ENCODE measurements at places on chromosomes 16 and 17.

DNA sequence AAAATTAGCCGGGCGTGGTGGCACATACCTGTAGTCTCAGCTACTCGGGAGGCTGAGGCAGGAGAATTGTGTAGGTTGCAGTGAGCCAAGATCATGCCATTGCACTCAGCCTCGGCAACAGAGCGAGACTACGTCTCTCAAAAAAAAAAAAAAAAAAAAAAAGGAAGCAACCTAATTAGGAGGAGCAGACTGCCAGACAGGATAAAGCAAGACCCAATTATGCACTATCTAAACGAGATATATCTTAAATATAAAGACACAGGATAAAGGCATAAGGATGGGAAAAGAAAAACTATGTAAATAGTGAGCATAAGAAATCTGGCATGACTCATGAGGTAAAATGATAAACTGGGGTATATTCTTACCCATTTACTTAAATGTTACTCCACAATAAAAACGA lies 4.9 kb downstream of the TXNDC11 start:
- DNase-seq = no peak

- DNase-seq = peak; percentile 82
These were observed 2.1 kb upstream of the EPOP start for GRCh38 chr17:38676706-38677504.

GRCh38 chr17:61331178-61331577 lies 68.5 kb upstream of the TBX2 start:
- DNase-seq = no peak

GRCh38 chr17:43003542-43004172 lies 2.9 kb upstream of the IFI35 start:
- no peak for DNase-seq

GRCh38 chr16:51500306-51500705 lies 349.2 kb upstream of the SALL1 start:
- DNase-seq = no peak

- no peak for DNase-seq
These were observed 101.0 kb downstream of the METRNL start for GRCh38 chr17:83180264-83180995.

GRCh38 chr17:66923886-66924285 lies 40.6 kb upstream of the CACNG4 start:
- no peak for DNase-seq

DNA sequence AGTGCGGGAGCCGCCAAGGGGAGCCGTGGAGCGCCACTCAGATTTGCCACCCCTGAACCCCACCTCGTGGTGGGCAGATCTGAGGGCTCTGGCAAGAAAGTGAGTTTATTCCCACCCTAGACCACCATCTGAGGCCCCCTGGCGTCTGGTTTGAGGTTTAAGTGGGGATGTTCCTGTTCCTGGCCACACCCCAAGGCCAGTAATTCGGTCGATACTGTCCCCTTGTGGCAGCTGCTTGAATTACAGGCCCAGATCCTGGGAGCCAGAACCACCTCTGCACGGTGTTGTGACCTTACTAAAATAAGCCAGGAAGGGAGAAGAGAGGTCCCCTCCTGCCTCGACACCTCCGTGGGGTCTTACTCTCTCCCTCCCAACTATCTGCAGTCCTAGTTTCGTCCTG lies 3.3 kb upstream of the LAT start:
- peak; percentile 31 for DNase-seq

GRCh38 chr16:84712801-84713775 lies 13.3 kb downstream of the USP10 start:
- no peak for DNase-seq

DNA sequence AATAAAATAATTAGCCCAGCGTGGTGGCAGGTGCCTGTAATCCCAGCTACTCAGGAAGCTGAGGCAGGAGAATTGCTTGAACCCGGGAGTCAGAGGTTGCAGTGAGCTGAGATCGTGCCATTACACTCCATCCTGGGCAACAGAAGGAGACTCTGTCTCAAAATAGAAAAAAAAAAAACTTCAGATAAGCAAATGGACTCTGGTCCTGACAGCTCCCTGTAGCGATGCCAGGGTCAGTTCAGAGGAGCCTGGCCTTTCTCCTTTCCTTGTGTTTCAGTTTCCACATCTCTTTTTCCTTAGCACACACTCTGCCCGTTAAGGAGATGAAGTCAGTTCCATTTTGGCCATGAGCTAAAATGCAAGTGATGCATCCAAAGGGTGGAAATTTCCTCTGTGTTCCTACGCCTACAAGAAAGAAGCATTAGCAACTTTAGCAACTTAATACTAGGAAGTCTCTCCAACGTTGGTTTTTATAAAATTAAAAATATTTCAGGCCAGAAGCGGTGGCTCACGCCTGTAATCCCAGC lies 11.6 kb upstream of the GRB2 start:
- DNase-seq = no peak

DNA sequence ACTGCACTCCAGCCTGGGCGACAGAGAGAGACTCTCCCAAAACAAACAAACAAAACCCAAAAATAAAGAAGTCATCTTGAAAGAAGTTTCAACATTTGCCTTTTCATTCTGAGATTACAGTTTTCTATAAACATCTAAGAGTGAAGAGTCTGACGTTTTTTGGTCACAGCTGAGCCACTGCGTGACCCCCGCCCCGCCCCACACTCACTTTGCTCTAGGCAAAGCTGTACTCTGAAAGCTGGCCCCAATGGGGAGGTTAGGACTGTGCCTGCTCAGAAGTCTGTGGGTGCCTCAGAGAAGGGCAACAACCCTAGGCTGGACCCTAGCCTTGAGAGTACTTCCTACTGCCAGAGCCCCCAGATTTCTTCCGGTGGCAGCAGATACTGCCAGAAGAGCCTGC lies 19.3 kb downstream of the CYB5D2 start:
- no peak for DNase-seq

- no peak for DNase-seq
These were observed 52.7 kb upstream of the CNEP1R1 start for GRCh38 chr16:49972280-49972679.

DNA sequence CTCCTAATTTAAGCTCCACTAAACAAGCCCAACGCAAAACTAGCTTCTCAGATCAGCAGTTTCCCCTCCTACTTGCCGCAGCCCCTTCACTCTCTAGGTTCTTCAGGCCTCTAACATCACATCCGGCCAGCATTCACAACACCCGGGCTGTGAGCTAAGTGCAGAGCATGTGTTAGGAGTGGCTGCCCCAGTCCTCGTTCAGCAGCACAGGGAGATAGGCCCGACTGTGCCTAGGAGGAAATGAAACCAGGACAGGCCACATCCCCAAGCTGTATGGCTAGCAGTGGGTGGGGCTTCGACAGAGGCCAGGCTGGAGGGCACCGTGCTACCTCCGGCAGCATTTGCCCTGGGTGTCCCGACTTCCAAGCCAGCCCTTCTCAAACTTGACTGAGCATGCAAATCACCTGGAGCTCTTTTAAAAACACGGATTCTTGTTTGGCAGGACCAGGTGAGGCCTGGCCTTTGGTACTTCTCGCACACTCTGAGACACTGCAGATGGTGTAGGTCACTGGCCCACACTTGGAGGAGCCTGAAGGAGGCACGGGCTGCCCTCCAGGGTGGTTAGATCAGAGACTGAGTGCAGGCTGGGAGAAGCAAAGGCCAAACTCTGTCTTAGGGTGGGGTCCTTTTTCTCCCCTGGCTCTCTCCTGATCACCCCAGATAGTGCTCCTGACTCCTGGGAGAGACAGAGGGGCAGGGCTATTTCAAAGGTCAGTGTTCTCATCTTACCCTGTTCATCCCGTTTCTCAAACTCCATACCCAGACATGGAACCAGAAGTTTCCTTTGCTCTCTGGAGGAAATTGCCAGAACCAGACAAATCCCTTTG lies 202.0 kb downstream of the C16orf78 start:
- DNase-seq = no peak

- DNase-seq = peak; percentile 47
These were observed 10.7 kb upstream of the ZNF19 start for GRCh38 chr16:71499775-71500364.

DNA sequence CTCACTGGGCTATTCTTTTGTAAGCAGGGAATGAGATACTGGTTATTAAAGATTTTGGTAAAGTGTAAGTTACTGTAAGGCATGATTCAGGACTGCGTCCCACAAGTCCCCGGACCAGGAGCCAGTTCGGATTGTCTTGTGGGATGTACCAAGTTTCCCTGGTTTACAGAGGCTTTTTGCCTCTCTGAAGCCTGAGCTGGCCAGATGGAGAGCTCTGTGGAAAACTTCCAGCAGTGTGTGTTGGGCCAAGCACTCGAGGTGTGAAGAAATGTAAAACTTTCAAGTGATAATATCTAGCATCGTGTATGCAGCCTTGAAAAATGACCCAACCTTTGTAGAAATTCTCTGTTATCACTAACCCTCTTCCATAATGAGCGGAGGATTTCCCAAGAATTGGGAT lies 2.4 kb downstream of the EPN2 start:
- no peak for DNase-seq

- no peak for DNase-seq
These were observed 35.2 kb downstream of the USP22 start for GRCh38 chr17:21007646-21008045.

GRCh38 chr17:564526-565065 lies 150.0 kb downstream of the VPS53 start:
- DNase-seq = no peak

DNA sequence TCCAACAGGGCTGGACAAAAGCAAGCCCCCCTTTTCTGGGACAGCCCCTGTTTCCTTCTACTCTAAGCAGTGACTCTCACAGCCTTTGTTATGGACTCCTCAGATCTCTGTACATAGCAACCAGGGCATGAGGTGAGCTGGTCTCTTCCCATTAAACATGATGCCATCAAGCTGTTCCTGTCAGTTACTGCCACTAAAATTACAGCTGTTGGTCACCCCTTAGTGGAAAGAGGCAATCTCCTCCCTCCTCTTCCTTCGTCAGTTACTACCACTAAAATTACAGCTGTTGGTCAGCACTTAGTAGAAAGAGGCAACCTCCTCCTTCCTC lies 95.2 kb upstream of the SMIM36 start:
- DNase-seq = no peak

DNA sequence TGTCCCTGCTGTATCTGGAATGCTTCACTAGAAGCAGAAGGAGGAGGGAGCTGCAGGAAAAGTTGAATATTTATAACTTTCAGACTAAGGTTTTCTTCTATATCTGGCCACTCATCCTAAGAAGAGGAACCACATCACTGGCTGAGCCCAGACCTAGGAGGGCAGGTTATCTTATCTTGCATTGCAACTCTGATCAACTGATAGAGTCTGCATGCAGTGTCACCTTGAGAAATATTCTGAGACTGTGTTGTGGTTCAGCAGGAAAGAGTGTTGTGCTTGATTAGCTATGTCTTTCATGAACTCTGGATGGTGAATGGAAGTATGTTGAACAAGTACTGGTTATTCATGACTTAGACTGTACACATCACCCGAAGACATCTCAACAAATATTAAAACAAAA lies 460.0 kb downstream of the TOX3 start:
- DNase-seq = no peak

GRCh38 chr16:53693320-53693719 lies 10.3 kb downstream of the RPGRIP1L start:
- no peak for DNase-seq

DNA sequence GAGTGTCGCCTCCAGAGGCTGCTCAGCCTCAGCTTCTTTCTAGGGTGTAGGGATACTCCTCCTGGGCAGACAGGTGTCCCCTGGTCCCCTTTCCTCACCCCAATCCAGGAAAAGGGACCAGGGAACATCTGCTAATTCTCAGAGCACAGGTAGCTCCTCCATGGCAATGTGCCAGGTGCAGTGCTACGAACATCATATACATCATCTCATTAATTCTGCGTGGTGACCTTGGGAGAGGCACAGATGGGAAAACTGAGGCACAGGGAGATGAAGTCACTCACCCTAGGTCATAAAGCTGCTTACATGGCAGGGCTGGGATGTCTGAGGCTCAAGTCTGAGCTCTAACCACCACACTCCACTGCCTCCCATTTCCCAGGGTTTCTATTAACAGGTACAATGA lies 11.7 kb downstream of the HDAC5 start:
- DNase-seq = no peak

DNA sequence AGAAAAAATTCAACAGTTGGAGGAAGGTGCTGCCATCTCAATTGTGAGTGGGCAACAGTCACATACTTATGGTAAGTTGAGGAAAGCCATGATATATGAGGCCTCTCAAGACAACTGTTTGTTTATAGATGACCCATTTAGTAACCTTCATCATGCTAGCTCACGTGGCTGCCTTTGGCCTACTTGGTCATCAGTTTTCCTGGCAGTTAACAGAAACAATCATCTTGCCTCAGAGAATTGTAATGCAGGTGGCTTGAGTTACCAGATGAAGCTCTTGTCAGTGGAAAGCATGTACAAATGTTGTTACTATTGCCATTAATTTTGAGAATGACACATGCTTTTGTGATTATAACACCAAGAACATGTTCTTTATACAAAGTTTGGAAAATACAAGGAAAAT lies 14.7 kb downstream of the TPPP3 start:
- no peak for DNase-seq

DNA sequence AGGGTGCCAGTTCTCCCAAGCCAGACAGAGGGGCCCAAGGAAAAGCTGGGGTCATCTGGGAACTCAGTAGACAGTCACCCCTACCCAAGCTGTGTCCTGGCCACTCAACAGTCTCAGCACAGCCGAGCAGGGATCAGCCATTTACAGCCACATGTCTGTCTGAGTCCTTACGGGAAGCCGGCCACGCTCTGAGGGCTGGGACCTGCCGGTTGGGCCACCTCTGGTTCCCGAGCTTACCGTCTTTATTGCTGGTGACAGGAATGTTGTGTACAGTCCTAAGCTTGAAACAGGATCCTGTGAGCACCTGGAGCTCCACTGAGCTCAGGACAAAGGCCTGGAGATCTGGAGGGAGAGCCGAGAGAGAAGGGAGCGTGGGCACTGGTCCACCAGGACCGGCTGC lies 59.8 kb downstream of the TIMM22 start:
- no peak for DNase-seq

DNA sequence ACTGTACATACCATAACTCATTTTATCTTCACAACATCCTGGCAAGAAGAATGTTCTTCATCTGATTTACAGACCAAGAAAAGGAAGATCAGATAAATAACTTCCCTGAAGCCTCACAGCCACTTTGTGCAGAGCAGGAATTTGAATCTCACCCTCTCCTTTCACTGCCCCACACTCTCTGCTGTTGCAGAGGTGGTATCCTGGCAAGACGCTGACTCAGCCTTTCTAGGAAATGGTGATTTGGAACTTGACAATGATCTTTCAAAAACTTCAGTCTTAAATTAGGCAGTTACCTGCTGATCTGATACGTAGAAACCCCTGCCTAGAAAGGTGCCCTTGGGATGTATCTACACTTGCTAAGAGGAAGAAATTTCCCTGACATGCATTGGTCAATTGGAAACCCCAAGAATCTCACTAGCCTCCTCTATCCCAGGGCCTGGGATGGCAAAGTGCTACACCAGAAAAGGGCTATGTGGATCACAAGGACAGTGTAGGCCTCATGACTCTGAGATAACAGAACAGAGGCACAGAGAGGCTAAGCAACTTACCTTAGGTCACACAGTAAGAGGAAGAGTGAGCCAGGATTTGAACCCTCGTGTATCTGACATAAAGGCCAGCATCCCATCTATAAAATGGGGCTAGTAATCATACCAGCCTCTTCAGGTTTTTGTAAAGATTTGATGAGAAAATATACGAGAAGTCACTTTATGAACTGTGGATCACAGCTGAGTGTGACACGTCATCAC lies 17.9 kb downstream of the FBXO39 start:
- no peak for DNase-seq

Data from stimulated activated CD4-positive, alpha-beta T cell treated with anti-CD3 and anti-CD28 coated beads, Interleukin-1b, Interleukin-23, amount 100 ng/mL, for 4 hours (primary cell).